Thymus (tissue), 14 donors: ENCODE measurements at places on chromosomes 1 and 21.

GRCh38 chr1:14976256-14976655 is 177.3 kb upstream of the TMEM51 start:
- no peak for DNase-seq

GRCh38 chr1:84103197-84103992 is 40.7 kb upstream of the PRKACB start:
- DNase-seq = no peak

GRCh38 chr1:119380983-119381662 is 12.5 kb downstream of the HAO2 start:
- DNase-seq = no peak

DNA sequence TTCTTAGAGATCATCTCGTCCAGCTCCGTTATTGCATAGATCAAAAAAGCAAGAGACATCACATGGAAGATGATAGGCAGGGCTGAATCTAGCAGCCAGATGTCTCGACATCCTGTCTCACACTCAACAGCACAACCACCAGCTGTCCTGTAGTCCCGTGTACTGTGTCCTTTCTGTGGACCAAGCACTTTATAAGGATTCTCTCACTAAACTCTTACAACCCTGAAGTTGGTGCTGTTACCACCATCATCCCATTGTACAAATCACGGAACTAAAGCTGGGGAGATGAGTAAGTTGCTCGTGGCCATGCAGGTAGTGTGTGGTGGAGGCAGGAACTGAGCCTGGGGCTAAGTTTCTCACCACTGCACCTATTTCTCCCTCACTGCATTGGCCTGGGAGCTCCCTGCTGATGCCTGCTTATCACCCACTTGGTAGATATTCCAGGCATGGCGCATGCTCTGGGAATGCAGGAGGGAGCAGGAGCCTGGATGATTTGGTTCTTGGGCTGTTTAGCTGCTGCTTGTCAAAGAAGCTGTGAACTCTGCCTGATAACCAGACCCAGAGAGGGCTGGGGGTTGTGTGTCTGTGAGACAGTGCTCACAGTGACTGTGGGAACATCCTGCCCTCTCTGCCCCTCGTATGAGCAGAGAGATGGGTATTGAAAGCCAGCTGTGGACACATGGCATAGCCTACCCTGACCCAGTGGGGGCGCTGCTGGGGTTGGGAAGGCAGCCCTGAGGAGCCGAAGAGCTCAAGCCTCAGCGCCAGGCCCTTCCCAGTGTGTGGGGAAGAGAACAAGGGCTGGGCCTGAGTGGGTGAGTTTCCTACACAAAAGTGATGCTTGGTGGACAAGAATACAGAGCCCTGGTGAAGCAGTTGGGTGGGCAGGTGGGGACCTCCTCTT is 13.6 kb downstream of the PPFIA4 start:
- DNase-seq = no peak

DNA sequence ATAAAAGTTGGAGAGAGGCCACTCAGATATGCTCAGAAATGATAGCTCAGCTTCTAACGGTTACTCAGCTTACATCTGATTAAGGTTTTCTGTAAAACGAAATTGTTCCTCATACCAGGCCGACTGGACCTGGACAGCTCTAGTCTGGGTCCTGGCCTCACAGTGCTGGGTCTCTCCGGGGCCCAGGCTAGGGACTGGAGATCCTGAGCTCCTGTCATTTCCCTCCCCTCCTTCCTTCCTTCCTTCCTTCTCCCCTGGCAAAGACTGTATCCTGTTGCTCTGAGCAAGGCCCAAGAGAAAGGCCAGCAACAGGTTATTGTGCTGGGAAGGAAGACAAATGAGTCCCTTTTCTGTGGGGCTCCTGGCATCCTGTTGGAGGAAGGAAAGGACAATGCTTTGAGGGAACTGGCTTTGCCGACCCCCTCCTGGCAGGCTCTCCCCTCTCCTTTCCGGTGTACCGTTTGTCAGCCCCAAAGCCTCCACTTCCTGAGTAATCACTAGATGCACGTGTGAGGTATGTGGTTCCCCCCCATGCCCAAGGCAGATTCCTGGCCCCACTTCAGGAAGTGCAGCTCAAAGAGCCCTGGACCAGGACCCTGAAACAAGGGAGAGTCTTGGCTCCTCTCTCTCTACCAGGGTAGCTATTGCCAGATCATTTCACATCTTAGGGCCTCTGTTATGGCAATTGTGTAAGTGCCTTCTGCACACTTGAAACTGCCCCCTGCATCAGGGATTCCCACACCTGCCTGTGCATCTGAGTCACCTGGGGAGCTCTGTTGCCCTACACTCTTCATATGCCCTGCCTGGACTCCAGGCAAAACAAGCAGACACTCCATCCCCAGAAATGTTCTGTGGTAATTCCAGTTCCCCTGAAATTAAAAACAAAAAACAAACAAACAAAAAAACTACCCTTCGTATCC is 212.7 kb upstream of the FGGY start:
- no peak for DNase-seq

GRCh38 chr1:235617808-235618207 is 31.8 kb downstream of the GNG4 start:
- no peak for DNase-seq

- DNase-seq = no peak
These were observed 180.2 kb downstream of the NR5A2 start for GRCh38 chr1:200207711-200208126.

DNA sequence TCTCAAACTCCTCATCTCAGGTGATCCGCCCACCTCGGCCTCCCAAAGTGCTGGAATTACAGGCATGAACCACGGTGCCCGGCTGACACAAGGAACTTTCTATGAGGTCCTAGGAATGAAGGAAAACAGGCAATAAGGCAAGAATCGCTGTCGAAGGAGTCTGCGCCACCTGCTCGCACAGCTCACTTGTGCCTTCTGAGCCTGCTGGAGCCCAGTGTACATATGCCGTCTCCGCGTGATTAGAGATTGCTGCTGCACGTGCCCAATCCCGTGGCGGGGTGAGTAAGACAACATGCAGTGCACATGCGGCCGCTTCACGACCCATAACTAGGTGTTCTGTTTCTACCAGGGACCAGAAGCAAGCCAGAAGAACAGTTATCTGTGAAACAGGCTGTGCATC is 24.3 kb downstream of the H3-3A start:
- no peak for DNase-seq
